ENCODE measurements at places on chromosomes 2 and 18.

DNA sequence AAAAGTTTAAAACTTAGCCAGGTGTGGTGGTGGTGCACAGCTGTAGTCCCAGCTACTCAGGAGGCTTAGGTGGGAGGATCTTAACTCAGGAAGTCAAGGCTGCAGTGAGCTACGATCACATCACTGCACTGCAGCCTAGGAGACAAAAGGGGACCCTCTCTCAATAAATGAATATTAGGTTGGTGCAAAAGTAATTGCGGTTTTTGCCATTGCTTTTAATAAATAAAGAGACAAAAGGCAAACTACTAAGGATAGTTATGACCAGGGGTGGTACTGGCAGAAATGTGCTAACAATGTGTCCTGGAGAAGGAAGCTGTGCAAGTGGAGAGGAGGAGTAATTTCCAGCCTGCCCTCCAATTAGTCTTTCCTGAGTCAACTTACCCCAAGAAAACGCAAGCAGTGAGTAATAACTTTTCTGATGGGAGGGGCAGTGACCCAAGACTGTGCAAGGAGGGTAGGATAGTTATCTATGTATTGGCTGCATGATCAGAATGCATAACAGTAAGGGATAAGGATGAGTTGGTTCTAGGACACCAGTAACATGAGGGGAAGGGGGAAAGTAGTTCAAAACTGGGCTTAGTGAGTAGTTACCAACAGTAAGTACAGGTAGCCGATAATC lies 1.5 kb downstream of the EXOC6B start:
- no peak for DNase-seq

- no peak for DNase-seq
These were observed 332.4 kb upstream of the KYNU start for GRCh38 chr2:142545036-142545435.

- DNase-seq = no peak
These were observed 556.9 kb upstream of the SETBP1 start for GRCh38 chr18:44123743-44124142.

DNA sequence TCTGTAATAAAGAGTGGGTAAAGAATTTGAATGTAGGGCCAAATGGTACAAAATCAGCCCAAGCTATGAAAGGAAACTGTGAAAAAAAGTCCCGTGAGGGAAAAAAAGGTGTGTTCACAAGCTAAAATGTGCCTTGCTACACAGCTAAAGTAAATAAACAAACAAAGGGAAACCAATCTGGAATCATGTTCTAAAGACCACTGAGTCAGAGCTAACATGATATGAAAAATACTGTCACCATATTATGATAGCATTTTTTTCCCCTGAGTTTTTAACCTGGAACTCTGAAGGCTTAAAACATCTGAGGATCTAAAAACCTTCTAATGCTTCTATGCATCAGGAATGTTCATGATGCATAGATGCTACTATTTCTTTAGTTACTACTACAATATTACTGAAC lies 58.8 kb downstream of the SCN1A start:
- no peak for DNase-seq

DNA sequence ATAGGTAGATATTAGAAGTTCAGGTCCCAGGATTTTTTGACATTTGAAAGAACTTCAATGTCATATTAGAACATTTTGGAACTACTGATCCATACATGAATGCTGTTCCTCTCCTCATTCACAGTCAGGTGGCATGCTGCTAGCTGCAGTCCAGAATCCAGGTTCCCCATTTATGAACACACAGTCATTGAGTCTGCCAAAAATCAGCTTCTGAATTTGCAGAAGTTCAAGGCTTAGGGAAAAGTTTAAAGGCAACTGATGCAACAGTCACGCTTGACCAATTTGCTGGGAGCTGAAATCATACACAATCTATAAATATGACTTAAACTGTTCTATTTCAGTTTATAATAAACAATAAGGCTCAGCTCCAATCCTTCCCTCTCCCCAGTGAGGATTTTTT lies 17.3 kb upstream of the TTR start:
- no peak for DNase-seq
